ENCODE measurements at places on chromosomes 16 and 17. TPM values are rescaled to one million over a fixed set of nuclear protein-coding genes. Genes with fewer than 3 reads are reported as not detected.

Gene HP
- not detected for total RNA-seq

Gene ARL2BP
- total RNA-seq, result 9.9 TPM

Gene NPIPB6
- total RNA-seq, result 1.8 TPM

Gene AGRP
- not detected for total RNA-seq

Gene KRT33A
- total RNA-seq, result not detected

Gene TBC1D3
- not detected for total RNA-seq

Gene CUEDC1
- total RNA-seq, result 0.14 TPM

Gene TBC1D3I
- 0.28 TPM for total RNA-seq

Gene SLC16A6
- 3.2 TPM for total RNA-seq

Gene GNGT2
- total RNA-seq, result 27.7 TPM

Gene ZNF764
- 11.2 TPM for total RNA-seq

Gene CCL7
- not detected for total RNA-seq

Gene TLCD3A
- total RNA-seq, result 13.8 TPM

Gene HOXB3
- total RNA-seq, result 1.2 TPM

Gene DNAI2
- 0.49 TPM for total RNA-seq

Gene KRT27
- total RNA-seq, result not detected

Gene GP1BA
- total RNA-seq, result not detected

Gene ZNF423
- not detected for total RNA-seq

Gene TBC1D3H
- total RNA-seq, result not detected

Gene CHRNE
- 0.84 TPM for total RNA-seq

Gene GPS1
- total RNA-seq, result 73.5 TPM

Gene TENT4B
- 22.4 TPM for total RNA-seq
